Amniotic stem cell (primary cell): ENCODE measurements at places on chromosomes 3 and 15.

GRCh38 chr3:128400671-128401070, 66.0 kb downstream of the DNAJB8 start:
- no peak for DNase-seq

DNA sequence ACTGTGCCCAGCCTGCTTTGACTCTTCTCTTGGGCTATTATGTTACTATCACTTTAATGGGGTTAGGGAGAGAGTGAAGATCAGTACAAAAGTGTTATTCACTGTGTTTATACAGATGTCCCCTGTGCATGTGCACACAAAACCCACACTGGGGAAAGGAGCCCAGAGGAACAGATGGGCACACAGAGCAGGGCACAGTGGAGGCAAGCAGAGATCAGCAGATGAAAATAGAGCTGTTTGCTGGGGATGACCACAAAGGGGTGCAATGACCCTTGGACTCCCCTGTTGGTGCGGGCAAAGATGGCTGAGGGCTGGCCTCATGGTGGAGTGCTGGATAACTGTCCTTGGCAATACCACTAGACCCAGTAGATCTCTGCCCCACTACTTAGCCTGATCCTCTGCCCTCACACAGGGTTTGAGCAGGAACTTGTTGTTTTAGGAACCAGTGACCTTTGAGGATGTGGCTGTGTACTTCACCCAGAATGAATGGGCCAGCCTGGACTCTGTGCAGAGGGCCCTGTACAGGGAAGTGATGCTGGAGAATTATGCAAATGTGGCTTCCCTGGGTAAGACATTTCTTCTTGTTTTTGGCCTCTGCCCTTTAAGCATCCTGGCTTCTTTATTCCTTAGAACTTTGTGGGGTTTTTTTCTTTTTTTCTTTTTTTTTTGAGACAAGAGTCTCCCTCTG, 5.3 kb downstream of the ZNF620 start:
- no peak for DNase-seq

DNA sequence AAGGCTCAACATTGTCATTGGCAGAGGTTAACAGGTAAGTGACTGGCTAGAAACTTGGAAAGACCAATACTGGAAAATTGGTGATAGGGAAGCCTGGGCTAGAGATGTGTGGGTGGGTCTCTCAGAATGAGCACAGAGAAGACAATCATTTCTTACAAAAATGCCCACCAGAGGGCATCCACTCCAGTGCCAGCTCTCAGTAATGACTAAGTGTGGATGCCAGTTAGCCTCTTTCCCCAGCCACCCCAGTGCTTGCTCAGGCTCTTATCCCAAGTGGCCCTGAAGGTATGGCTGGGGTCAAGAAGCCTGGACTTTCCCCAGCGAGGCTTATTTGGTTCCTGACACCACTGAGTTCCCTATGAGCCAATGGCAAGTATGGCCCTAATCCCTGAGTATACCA, 115.9 kb upstream of the ST8SIA2 start:
- no peak for DNase-seq

DNA sequence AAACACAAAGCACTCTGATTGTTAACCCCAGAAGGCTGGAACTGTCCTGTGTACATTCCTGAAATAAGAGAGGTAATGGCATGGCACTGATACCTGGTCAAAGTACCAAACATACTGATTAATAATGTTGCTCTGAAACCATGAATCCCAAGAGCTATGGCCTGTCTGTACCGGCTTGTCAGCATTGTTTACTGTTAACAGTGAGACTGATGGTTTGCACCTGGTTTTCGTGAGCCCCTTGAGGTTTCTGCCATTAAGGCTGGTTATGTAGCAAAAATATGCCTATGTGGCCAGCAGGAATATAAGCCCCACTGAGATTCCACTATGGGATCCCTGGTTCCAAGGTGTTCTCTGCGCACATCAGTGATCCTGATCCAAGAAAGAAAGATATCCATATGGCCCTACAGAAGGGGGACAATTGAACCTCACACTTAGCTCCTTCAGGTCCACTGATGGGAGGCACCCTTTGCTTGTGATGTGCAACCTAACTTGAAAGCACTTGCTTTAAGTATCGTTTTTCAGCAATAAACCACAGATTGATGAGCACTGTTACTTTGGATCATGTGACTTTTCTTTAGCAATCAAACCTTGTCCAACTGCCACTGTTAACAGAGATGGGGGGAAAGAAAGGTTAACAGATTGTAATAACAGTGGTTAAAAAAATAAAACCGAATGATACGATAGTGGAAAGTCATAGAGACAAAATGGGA, 65.2 kb downstream of the TBL1XR1 start:
- no peak for DNase-seq
